Lower lobe of right lung (tissue), 2 donors: ENCODE measurements at places on chromosomes 7 and 10. TPM values are rescaled to one million over a fixed set of nuclear protein-coding genes. Genes with fewer than 3 reads are reported as not detected.
A peak's percentile ranks its signal among the peaks of the same experiment; 100 is the strongest.

The CRPPA gene
- total RNA-seq = 3.0 TPM

The SORBS1 gene
- total RNA-seq = 58.2 TPM

- H3K27me3 ChIP-seq = no peaks in the 10 kb centered on the region
- no peak overlapping the region for H3K27ac ChIP-seq
- H3K4me1 ChIP-seq = no peaks in the 10 kb centered on the region
- DNase-seq = no peak
Measured at GRCh38 chr7:133815611-133816210, 311.4 kb upstream of the LRGUK start.

DNA sequence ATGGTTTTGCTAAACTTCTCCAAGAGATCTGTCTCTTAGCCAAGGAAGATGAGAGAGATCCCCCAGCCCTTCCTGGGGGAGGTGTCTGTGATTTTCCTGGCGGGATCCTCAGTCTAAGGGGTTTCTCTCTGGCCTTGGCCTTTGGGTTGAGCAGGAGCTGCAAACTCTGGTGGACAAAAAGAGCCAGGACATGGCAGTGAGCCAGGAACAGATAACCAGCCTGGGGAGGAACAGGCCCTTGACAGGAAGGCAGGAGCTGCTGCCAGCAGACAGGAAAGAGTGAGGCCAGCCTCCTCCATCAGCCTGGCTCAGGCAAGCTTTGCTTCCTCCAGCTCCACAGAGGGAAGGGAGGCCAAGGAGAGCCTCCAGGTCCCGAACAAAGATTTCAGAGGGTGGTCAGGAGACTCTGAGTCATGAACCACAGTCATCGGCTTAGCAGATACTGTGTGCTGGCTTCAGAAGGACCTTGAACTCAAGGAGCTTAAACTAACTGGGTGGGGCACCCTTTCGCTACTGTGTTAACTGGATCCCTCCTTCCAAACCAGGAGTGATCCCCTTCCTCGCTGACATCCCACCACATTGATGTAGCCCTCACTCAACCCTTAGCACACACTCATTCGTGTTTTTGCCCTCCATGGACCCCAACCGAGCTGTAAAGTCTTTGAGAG, 34.7 kb downstream of the DDIT4 start:
- no peaks in the 10 kb centered on the region for H3K36me3 ChIP-seq
- no peaks in the 10 kb centered on the region for H3K27me3 ChIP-seq
- peak overlapping the region; percentile 70 for H3K27ac ChIP-seq
- H3K4me1 ChIP-seq = peaks cover 58% of the 10 kb centered on the region

- no peaks in the 10 kb centered on the region for H3K4me1 ChIP-seq
- H3K27ac ChIP-seq = no peak overlapping the region
- peaks cover 9% of the 10 kb centered on the region for H3K27me3 ChIP-seq
- H3K36me3 ChIP-seq = no peaks in the 10 kb centered on the region
- no peak for DNase-seq
Measured at GRCh38 chr10:100901051-100901450, 11.7 kb upstream of the SLF2 start.

DNA sequence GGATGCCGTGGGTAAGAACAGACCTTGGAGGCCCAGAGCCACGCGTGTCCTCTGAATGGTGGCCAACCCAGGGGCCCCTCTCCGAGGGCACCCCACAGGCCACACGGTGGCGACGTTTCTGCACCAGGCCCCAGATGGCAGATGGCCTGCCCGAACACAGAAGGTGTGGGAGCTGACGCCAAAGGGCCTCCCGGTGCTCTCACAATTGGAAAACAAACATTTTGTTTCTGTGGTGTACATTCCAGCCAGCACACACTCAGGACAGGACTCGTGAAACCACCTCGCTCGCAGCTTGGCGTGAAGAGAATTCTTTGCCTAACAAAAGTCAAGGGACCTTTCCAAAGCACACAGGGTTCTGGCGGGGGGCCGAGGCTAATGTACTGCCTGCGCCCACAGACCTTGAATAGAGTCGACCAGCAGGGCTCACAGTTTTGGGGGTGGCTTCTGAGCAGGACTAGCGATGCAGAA, 112.1 kb downstream of the FAM53B start:
- H3K27ac ChIP-seq = peak overlapping the region; percentile 80
- H3K4me1 ChIP-seq = peaks cover 71% of the 10 kb centered on the region
- H3K36me3 ChIP-seq = no peaks in the 10 kb centered on the region
- peak overlapping the region; percentile 11 for H3K4me3 ChIP-seq

DNA sequence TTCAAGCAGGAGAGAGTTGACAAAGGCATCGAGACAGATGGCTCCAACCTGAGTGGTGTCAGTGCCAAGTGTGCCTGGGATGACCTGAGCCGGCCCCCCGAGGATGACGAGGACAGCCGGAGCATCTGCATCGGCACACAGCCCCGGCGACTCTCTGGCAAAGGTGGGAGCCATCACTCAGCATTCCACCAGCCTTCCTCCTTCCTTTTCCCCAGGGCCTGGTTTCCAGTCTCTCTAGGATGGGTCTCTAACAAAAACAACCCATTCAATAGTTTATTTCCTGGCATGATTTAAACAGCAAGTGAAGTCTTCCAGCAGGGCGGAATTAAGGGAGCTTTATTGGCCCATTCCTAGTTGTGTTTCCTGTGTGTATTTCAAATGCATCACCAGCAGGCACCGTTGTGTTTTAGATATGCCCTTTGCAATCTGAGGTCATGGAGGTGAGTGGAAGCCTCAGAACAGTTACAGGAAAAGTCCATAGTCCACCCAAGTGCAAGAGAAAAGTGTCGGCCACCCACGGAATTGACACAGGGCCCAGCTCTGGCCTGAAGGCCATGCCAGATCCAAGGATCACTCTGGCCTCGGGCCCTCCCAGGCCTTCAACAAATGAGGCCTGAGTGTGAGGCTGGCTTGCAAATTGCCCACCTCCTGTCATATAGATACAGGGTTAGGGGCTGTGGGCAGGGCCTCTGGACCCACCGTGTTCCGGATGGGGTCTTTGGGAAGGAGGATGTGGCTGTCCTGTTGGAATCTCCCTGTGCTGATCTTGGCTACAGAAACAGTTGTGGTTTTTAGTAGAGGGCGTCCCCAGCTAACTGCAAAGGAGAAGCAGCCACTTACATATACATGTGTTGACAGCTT, 46.9 kb upstream of the TRIM8 start:
- peaks cover 69% of the 10 kb centered on the region for H3K36me3 ChIP-seq
- H3K27ac ChIP-seq = peak overlapping the region; percentile 47
- no peaks in the 10 kb centered on the region for H3K27me3 ChIP-seq
- H3K4me3 ChIP-seq = no peak overlapping the region

DNA sequence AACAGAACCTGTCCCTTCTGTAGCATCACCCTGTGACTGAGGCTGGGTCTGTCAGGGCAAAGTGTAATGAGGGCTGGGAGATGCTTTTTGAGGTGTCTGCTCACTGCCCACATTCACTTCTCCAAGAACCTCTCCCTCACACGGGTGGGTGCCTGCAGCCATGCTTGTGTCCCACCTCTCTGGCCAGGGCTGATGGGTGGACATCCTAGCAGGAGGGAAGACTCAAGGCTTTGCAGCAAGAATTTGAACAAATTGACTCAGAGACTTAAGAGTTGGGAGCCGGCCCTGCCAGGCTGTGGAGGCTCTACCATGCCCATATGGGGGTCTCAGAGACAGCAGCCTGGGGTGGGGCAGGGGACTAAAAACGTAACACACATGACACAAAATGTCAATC, 33.4 kb downstream of the GOLGA7B start:
- H3K27ac ChIP-seq = no peak overlapping the region
- no peaks in the 10 kb centered on the region for H3K36me3 ChIP-seq
- H3K4me1 ChIP-seq = peaks cover 5% of the 10 kb centered on the region
- H3K27me3 ChIP-seq = no peaks in the 10 kb centered on the region
- DNase-seq = no peak
- no peak overlapping the region for H3K4me3 ChIP-seq

GRCh38 chr7:84144935-84145334, 49.7 kb downstream of the SEMA3A start:
- no peak overlapping the region for H3K4me3 ChIP-seq
- peaks cover 4% of the 10 kb centered on the region for H3K4me1 ChIP-seq
- DNase-seq = no peak
- no peaks in the 10 kb centered on the region for H3K27me3 ChIP-seq
- no peaks in the 10 kb centered on the region for H3K36me3 ChIP-seq
- H3K27ac ChIP-seq = no peak overlapping the region
